NCI-H2081 treated with DMSO at 0.1 percent for 48 hours (cell line): ENCODE measurements at places on chromosomes 12 and 14.

DNA sequence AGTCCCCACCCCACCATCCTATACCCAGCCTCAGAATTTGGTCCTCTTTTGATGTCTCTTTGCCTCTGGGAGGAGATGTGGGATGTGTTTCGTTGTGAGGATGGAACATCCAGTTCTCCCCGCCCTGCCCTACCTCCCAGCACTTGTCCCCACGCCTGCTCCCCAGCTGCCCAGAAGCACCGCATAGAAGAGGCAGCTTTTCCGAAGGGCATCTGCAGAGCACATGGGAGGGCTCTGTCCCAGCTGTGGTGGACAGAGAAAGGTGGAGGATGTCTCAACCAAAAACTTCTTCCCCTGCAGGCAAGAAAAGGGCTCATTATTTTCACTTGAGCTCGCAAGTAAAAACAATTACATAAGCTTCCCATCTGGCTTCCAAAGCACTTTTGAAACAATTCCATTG, 302.6 kb downstream of the PCNX1 start:
- no peak for DNase-seq

- no peak for DNase-seq
Observed at GRCh38 chr12:74488134-74488533, 49.5 kb upstream of the ATXN7L3B start.

DNA sequence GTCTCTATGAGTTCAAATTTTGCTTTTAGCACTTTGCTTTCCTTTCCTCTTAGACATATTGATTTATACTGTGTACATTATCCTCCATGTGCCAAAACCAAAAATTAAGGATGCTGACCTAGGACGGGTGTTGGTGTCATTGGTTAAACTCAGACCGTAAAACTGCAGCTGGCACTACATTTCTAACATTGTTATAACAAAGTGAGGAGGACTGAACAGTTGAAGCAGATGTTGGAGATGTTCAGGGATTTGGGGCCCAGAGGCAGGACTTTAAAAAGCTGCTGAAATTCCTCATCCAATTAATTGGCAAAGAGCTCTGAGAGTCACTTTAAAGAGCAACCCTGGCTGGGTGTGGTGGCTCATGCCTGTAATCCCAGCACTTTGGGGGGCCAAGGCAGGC, 72.4 kb downstream of the TMTC1 start:
- DNase-seq, result no peak

GRCh38 chr12:83739607-83740006, 1052.9 kb downstream of the TMTC2 start:
- no peak for DNase-seq

GRCh38 chr14:94594441-94594840, 13.2 kb downstream of the SERPINA5 start:
- no peak for DNase-seq
